ENCODE measurements at places on chromosomes 11 and 22.

DNA sequence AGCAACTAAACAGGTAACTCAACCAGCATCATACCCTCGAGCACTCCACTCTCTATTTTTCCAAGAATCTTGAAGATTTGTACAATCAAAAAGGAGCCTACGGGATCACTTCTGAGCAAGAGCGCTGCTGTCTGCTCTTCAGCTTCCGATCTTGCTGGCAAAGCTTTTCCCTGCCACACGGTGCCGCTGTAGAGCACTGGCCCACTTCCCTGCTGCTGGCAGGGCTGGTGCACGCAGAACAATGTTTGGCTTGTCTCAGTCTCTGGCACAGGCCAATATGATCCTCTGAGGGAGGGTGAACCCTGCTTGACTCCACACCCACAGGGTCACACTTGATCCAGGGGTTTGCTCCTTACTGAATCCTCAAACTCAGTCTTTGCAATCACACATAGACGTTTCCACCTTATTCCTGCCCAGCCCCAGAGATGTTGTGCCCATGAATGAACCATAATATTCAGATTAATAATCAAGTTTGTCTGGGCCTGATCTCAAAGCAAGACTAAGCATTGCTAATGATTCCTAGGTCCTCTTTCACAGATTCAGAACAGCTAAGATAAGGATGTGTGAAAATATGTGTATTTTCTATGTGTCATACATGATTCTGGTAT is 536.6 kb downstream of the SOX6 start:
- peak; percentile 69 for DNase-seq

DNA sequence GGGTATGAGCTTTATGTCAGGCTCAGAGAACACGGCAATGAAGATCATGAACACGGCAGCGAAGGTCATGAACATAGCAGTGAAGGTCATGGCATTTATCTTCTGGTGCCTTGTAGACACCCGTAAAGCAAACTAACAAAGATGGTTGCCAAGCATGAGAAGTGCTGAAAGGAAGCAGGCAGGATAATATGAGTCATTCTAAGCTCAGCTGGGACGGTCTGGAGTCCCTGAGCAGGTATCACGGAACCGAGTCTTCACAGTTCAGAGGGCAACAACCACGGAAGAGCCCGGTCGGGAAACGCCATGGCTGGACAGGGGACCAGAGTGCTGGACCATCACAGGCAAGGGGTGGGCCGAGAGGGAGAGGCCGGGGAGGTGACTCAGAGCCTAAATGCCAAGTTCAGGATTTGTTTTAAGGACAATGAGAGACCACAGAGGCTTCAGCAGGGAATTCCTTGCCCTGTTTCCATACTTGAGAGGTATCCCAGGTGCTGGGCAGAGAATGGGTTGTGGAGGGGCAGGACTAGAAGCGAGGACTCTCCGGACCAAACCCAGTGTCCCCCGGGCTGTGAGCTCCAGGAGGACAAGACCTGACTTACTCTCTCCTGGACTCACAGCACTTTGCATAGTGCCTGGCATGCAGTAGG is 13.1 kb upstream of the MS4A10 start:
- DNase-seq, result no peak

DNA sequence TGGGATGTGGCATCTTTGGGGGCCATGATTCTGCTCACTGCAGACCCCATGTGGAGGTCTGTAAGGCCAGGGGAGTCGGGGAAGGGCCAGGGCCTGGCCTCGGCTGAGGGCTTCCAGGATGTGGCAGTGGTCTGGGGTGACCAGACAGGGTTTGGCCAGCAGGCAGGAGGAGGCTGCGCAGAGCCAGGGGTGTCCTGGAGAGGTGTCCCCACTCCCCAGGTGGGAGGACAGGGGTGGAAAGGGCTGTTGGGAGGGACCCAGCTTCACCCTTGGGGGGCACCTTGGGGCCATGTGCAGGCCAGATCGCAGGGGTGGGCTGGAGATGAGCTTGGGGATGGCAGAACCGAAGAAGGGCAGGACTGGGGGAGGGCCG is 3.4 kb downstream of the PANX2 start:
- no peak for DNase-seq

GRCh38 chr11:4464216-4465159 is 15.4 kb downstream of the OR52K2 start:
- DNase-seq, result no peak

DNA sequence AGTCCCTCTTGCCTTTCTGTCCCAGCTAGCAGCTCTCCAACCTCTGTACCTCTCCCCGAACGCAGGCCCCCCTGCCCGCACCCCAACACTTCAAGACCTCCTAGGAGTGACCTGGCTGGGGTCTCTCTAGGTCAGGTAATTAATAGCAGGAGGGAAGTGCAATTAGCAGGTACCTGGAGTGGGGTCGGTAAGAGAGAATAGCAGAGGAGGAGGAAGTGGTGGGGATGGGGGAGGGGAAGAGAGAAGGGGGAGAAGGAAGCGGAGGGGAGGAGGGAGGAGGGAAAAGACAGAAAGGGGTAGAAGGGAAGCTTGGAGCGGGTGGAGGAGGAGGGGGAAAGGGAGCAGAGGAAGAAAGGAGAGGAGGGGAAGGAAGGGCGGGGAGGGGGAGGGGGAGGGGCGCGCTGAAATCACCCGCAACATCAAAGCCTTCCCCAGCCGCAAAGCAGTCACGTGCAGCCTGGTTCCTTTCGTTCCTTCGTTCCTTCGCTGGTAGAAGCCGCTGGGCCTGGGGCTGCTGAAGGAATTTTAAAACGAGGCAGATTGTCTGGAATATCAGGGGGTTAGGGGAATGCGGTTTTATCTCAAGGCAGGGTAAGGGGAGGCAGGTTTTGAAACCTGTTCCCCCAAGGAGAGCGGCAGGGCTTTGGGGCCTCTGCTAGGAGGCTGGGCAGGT is 29.3 kb upstream of the TCF20 start:
- peak; percentile 56 for DNase-seq

DNA sequence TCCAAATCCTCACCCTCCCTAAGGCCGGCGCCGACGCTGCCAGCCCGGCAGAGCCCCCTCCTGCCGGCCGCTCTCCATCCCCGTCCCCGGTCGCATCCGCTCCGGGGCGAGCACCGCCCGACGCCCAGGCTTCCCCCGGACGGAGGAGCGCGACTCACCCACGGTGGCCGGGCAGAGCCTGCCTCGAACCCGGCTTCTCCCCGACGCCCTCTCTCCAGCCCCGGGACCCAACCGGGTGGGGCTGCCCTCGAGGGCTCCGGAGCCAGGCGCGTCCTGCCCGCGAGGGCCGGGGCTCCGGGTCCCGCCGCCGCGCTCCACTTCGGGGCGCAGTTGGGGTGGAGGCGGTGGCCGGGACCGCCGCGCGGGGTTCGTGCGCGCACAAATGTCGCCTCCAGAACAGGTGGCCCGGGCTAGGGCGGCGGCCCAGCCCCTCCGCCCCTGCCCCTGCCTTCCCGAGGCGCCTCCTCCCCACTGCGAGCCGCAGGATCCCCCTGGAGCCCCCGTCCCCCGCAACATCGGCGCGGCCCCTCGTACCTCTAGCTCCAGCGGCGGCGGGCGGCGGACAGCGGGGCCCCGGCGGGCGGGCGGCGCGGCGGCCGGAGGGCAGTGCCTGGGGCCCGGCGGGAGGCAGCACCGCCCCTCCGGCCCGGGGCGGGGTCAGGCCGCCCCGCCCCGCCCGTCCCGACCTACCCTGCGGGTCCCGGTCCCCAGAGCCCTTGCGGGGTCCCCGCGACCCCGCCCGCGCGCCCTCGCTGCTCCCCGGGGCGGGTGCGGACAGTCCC is at the start of gene A4GALT:
TSS of gene A4GALT (minus strand) at position 608 of the 782 bp plus-strand sequence. CDS start 26,919 bp downstream, outside the sequence.
- DNase-seq, result peak; percentile 62

- no peak for DNase-seq
Observed at GRCh38 chr22:39353346-39353745, 3.6 kb downstream of the SYNGR1 start.

GRCh38 chr11:116357784-116358544 is 414.8 kb downstream of the BUD13 start:
- DNase-seq, result peak; percentile 67

DNA sequence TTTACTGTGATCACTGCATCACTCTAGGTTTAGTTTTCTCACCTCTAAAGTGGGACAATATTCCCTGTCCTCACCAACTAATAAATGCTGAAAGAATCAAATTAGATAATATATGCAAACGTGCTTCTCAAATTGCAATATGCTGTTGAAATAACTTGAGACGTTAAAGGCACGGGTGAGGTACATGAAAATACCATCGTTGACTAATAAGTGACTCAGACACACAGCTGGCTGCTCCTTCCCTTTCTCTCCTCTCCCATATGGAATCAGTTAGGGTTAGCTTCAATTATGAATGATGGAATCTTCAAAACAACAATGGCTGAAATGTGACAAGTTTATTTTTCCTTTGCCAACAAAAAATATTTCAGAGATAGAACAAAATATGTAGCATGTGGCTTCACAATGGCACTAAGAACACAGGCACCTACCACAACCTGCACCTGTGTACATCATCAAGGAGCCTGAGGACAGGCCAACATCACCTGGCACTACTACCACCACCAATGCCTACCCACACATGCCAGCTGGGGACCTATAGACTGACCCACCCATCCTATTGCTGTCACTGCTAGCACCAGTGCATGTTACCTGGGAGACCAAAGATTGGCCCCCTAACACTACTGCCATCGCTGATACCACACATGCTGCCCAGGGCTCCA is 13.7 kb downstream of the GDPD4 start:
- no peak for DNase-seq

GRCh38 chr11:27287205-27287604 is 75.8 kb downstream of the CCDC34 start:
- DNase-seq, result no peak

GRCh38 chr22:46072110-46072881 is 78.0 kb upstream of the PPARA start:
- DNase-seq, result peak; percentile 61

- DNase-seq, result no peak
Observed at GRCh38 chr22:27748751-27749191, 52.8 kb downstream of the MN1 start.

DNA sequence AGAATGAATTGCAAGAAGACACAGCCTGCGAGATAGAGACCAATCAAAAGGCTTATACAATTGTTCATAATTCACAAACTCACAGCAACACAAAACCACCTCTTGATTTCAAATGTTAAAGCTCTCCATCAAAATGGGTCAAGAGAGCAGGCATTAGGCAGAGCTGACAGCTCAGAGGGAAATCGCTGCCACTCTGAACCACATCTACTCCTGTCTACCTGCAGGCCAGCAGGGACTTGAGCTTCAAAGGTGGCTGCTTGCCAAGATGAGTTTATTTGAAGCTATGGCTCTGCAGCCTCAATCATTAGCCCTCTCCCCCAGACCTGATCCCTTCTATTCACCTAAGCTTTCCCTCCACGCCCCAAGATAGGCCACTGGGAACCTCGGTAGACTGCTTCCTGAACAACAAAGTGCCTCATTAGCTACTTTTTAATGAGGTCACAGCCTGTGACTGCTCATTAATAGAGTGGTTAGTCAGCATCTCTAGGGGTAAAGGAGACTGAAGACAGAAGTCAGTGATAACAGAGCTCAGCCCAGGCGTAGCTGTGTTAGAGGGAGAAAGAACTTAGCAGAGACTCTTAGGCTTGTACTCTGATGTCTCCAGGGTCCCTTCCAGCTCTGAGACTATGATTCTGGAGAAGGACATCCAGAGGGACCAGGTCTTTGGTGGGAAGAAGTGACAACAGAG is 21.2 kb upstream of the OR10A5 start:
- no peak for DNase-seq

GRCh38 chr11:116581349-116581748 is 191.4 kb downstream of the BUD13 start:
- no peak for DNase-seq

- no peak for DNase-seq
Observed at GRCh38 chr11:36029616-36030015, 85.8 kb downstream of the LDLRAD3 start.

GRCh38 chr11:4763096-4763495 is 6.6 kb downstream of the OR51F1 start:
- DNase-seq, result no peak

DNA sequence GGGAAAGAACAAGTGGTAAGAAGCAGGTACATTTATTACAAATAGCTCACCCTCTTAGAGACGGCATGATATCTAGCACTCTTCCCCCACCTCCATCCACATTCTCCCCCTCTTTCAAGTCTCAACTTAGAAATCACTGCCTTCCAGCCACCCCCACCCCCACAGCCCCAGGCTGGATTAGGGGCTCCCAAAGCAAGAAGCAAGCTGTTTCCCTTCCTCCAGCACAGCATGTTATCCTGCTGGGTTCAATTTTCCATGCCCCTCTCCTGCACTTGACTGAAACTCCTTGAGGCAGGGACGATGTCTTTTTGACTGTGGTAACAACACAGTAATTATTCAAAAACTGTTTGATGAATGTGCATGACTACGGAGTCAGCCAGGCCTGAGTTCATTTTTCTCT is 350.7 kb downstream of the LARGE1 start:
- peak; percentile 6 for DNase-seq

DNA sequence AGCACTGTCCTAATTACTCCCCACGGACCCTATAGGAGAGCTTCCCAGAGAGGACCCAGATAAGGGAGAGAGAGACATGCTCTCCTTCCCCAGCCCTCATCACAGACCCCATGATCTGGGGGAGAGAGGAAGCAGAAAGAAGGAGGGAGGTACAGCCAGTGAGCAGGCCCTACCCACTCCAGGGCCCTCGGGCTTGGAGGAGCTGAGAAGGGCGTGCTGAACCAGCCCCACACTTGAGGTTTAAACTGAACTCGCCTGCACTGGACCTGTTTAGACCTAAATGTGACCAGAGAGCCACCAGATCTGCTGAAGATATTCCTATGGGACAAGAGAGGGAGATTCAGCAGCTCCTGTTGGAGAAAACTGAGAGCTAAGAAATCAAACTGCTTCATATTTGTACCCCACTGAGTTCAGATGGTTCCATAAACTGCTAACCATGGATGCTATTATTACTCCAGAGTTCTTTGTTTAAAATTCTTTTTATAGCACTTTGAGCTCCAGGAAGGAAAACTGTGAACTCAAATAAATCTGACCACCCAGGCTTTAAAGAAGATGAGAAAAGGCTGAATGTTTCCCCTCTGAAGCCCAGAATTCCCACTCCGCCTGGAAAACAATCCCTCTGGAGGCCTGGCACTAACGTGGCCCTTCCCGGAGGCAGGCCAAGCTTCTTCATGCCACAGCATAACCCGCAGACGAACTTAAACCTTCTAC is 67.2 kb downstream of the EFCAB6 start:
- no peak for DNase-seq

- DNase-seq, result no peak
Observed at GRCh38 chr11:35711173-35711910, 48.8 kb downstream of the TRIM44 start.

- peak; percentile 74 for DNase-seq
Observed at GRCh38 chr11:47593934-47594855, at the start of gene C1QTNF4. Gene C1QTNF4 (minus strand): TSS chr11:47594411. CDS start chr11:47590810, 3,601 bp downstream.

- no peak for DNase-seq
Observed at GRCh38 chr22:37234736-37235711, 9.0 kb downstream of the RAC2 start.

DNA sequence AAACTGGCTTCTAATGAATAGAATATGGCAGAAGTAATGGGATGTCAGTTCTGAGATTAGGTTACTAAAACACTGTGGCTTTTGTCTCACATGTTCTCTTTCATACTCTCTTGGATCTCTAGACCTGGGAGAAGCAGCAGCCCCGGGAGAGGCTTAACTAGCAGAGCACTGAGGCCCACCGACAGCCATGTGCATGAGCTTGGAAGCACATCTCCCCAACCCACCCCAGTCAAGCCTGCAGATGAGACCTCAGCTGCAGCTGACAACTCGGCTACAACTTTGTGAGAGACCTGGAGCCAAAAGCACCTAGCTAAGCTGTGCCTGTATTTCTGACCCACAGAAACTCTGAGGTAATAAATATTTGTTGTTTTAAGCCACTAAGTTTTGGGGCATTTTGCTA is 100.8 kb downstream of the TRIM29 start:
- no peak for DNase-seq

- DNase-seq, result no peak
Observed at GRCh38 chr11:117835576-117835975, 11.0 kb upstream of the FXYD2 start.

Data from nephron progenitor cell (in vitro differentiated cells).